Thyroid gland (tissue), 4 donors: ENCODE measurements at places on chromosomes 1 and 21.

DNA sequence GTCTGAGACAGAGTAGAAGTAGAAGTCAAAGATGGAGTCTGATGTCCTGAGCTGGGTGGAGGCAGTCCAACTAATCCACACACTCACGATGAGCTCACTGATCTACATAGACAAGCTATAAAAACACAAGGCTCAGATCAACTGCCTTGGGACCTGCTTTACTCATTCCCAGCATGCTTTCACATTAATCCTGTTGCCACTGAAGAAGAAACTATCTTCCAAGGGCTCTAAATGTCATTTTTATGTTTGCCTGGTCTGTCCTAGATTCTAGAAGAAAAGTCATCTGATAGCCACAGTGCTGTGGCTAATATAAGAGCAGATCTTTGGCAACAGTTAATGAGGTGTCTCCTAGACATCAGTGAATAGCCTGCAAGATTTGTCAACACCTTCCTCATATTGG is 522.7 kb downstream of the NUF2 start:
- DNase-seq = no peak

DNA sequence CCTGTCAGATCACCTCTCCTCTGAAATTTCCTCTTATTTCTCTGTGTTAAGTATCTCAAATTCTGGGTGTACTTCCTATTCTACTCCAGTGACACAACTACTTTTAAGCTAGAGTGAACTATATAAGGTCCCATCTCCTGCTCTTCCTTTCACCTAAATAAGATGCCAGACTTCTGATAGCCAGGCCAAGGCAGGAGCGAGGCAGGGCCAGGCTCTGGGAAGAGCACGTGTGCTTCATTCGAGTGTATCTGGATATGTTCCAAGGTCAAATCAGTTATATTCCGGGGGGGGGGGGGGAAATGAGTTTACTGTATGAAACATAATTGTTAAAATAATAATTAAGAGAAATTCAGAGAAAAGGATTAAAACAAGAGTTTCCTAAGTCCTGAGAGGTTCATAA is 60.1 kb downstream of the LRRC71 start:
- no peak for DNase-seq

DNA sequence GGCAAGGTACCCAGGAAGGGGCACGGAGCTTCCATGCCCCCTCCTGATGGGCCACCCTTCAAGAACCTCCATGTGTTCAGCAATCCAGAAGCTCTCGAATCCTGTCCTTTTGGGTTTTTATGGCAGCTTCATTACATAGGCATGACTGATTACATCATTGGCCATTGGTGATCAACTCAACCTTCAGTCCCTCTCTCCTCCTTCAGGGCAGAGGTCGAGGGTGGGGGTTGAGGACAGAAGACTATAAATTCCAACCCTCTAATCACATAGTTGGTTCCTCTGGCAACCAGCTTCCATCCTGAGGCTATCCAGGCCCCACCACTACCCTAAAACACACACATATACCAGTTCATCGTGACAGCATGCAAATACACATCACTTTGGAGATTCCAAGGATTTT is 135.7 kb downstream of the ZNF281 start:
- no peak for DNase-seq

GRCh38 chr1:232923739-232924386 is 26.5 kb upstream of the NTPCR start:
- DNase-seq = no peak

- DNase-seq = no peak
Measured at GRCh38 chr21:45479691-45480675, 62.3 kb downstream of the SLC19A1 start.

GRCh38 chr1:110087812-110088738 is 17.6 kb upstream of the ALX3 start:
- peak; percentile 15 for DNase-seq

GRCh38 chr1:25569597-25570396 is 26.4 kb downstream of the LDLRAP1 start:
- DNase-seq = no peak

- no peak for DNase-seq
Measured at GRCh38 chr1:34977210-34977471, 8.0 kb downstream of the TMEM35B start.

- no peak for DNase-seq
Measured at GRCh38 chr21:41439248-41439647, 13.2 kb downstream of the MX1 start.

DNA sequence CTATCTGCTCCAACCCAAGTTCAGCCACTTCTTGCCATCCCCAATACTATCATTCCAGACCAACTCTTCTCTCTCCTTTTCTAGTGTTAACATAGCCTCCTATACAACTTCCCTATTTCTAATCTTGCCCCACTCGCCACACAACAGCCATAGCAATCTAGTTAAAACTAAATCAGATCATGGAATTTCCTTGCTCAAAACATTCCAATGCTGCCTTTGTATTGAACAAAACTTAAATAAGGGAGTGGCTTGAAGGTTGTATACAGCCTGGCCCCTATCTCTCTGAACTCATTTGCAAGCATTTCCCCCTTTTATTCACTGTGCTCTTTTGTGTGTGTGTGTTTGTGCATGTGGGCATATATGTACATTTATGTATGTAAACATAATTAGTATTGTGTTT is 118.1 kb upstream of the SGIP1 start:
- DNase-seq = no peak

- DNase-seq = no peak
Measured at GRCh38 chr1:14871218-14871970, 272.9 kb downstream of the KAZN start.

- DNase-seq = no peak
Measured at GRCh38 chr1:228848406-228848805, 113.1 kb downstream of the RHOU start.

DNA sequence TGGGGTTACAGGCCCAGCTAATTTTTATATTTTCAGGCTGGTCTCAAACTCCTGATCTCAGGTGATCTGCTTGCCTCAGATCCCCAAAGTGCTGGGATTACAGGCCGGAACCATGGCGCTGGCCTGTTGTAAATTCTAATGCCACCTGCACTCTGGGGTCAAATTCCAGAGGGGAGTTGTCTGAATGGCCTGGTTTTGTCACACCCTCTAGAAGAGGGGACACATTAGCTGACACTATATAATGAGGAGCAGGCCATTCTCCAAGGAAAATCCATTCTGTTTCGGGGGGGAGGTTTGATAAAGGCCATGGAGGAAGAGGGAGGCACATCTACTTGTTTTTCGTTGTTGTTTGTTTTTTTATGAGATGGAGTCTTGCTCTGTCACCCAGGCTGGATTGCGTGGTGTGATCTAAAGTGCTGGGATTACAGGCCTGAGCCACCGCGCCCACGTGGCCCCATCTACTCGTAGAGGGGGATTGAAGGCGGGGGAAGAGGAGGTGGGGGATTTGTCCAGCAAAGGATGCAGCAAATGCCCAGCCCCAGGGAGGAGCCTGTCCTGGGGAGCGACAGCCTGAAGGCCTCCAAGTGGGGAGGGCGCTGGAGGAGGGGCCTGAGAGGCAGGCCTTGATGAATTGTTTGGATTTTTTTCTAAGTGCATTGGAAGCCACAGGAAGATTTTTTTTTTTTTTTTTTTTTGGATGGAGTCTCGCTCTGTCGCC is 78.4 kb upstream of the SLC45A1 start:
- peak; percentile 53 for DNase-seq

DNA sequence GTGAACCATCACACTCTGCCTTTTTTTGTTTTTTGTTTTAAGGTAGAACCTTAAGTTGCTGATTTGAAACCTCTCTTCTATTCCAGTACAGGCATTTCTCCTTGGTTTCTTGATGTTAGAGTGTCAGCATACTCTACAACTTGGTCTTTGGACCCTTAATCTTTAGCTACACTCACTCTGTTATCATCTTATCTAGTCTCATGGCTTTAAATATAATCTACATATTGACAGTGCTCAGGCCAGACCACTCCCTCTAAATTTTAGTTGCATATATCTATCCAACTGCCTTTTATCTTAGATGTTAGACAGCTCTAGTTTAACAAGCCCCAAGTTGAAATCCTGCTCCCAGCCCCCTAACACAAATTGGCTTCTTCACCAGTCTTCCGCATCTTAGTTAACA is 22.1 kb downstream of the NME7 start:
- no peak for DNase-seq

DNA sequence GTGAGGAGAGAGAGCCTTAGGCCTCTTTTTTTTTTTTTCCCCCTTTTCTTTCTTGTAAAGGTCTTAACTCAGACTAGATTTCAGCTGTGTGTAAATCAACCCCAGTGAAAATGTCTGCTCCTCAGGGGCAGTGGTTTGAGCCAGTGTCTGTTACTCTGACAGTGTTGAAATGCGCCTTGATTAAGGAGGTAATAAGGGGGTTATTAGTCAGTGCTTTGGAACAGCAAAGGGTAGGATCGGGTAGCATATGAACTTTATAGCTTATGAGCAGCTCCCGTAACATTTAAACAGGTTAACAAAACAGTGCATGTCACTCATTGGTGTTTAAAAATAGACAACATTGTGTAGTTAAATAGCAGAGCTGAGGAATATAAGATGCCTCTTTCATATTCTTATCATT is 10.3 kb downstream of the UTP11 start:
- DNase-seq = no peak

DNA sequence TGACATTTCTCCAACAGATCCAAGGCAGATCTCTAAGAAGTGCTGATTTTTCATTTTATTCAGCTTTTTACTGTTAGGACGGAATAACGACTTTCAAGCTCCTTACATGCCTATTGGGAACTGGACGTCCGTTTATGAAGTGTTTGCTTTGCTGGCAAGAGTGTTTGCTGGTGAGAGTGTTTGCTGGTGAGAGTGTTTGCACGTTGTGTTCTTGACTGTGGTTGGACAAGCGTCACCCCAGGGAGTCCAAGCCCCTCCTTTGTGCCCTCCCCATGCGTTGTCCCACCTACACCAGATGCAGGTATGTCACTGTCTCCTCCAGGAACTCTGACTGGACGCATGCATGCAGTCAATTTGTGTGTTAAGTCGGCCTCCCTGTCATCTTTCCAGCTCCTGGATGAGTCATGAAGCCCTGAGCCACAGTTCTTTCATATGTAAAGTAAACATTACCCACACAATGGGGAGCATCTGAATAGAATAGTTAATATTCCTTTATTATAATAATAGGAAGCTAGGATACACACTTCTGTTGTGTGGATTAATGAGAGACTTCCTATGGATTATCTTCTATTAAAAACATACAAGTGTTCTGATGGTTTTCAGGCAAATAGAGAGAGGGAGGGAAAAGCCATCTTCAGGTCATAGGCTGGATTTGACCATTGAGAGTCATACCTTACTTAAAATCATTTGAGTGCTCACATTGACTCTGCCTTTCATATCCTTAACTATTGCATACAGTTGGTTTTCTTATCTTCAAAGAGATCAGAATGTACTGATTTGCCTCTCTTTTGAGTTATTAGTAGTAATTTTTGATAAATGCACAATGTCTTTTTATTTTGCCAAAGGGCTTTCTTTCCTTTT is 119.2 kb downstream of the GALNT2 start:
- peak; percentile 80 for DNase-seq

- DNase-seq = no peak
Measured at GRCh38 chr21:18265944-18266343, 21.3 kb downstream of the CHODL start.

GRCh38 chr1:207849646-207850045 is 61.3 kb downstream of the CD34 start:
- no peak for DNase-seq

DNA sequence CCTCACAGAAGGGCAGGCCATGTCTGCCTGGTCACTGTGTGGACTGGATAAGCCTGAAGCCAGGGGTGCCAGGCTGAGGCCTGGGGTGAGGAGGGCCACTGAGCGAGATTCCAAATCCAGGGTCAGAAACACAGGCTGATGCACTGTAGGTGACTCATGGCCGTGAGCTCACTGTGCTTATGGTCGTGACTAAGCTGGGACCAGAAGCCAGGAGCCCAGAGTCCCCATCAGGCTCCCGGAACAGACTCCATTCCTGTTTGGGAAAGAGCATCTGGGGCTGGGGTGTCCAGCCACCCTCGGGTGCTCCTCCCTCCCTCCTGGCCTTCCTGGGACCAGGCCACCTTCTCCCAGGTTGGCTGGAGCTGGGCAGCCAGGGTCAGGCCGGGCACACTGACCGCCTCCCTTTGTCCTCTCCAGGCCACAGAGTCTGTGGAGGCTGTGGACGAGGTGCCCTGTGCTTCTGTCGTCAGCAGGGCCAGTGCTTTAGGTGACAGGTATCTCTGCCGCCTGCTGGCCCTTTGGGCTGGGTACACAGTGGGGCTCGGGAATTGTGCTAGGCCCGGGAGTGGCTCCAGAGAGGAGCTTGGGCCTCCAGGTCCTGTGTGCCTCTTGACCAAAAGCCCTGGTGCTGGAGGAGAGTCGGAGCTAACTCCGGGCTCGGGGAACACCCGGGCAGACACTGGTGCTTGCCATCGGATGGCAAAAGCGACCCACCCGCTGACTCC is 36.7 kb downstream of the AJAP1 start:
- no peak for DNase-seq

- DNase-seq = no peak
Measured at GRCh38 chr1:25556791-25557476, 13.5 kb downstream of the LDLRAP1 start.

DNA sequence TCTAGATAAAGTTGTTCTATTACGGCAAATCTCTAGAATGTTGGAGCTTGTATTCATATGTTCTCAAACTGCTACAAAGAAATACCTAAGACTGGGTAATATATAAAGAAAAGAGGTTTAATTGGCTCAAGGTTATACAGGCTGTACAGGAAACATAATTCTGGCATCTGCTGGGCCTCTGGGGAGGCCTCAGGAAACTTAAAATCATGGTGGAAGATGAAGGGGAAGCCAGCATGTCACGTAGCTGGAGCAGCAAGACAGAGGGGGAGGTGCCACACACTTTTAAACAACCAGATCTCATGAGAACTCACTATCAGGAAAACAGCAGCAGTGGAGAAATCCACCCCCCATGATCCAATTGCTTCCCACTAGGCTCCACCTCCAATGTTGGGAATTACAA is 390.4 kb upstream of the ADGRL4 start:
- no peak for DNase-seq

- no peak for DNase-seq
Measured at GRCh38 chr1:110504226-110504625, 14.7 kb downstream of the KCNA10 start.

- no peak for DNase-seq
Measured at GRCh38 chr1:4621646-4622045, 32.8 kb upstream of the AJAP1 start.

- DNase-seq = no peak
Measured at GRCh38 chr1:25971066-25971810, 26.6 kb downstream of the PAFAH2 start.

GRCh38 chr1:155694167-155694566 is 5.3 kb downstream of the DAP3 start:
- no peak for DNase-seq
